ENCODE measurements at places on chromosomes 5 and 9.

GRCh38 chr9:21806644-21807043 is 4.2 kb downstream of the MTAP start:
- no peak for DNase-seq

GRCh38 chr9:124769549-124770358 is 1.4 kb downstream of the NR6A1 start:
- no peak for DNase-seq

DNA sequence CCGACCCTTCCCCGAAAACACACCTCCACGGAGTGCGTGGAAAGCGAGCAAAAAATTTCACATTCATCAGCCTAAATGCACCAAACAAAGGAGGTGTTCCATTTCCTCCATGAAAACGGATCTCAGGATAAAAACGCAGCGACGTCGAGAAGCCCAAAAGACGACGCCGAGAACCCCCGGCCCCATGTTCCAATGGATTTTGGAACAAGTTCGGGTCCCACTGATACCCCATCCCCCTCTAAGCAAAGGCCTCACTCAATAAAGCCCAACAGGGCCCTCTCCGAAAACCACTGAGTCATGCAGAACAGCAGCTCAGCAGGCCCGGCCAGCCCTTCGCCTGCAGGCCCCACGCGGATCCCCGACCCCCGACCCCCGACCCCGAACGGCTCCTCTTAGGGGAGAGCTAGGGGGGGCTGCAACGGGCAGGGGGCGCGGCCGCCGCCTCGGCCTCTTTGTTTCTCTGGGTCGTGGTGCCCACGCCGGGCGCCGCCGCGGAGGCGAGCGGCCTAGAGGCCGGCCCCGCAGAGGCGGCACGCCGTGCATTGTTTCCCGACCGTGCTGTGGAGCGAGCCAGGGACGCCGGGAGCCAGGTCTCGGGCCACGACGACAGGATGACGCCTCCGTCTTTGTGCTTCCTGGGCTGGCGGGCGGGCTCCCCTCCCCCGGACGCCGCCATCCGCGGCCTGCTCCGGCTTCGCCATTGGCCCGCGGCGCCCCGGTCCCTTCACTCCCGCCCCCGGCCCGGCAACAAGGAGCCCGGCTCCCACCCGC is 915 bp downstream of the ZFAND5 start:
- no peak for DNase-seq

DNA sequence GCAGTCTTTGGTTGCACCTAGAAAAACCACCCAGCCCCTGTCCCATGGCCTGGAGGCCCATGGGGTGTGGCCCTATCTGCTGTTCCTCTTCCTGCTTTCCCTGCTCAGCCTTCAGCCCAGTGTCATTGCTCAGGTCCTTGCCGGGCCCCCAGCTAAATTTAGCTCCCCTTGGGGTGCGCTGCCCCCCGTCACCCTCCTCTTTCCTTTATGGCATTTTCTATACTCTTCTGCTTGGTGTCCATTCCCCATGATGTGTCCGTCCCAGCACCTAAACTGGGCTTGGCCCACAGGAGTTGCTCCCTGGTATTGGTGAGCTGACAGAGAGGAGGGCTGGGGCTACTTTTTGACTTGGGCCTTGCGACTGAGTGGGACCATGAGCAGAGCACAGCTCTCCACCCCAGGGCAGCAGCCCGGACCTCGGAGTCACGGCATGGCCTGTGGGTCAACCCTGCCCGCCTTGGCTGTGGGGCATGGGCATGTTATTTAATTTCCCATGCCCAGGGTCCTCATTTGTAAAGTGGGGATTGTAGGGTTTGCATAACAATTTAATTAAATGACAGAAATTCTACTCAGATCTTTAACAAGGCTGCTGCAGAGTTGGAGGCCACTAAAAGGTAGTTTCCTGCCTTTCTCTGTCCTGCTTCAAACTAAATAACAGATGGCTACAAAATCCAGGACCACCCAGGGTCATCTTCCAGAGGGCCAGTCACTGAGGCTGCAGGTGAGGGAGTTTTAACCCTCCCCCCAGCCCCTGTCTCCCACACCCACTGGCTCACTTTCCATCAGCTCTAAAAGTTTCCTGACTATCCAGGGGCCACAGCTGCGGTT is 98.2 kb downstream of the DAP start:
- DNase-seq, result no peak

GRCh38 chr9:82554381-82554780 is 508.6 kb downstream of the RASEF start:
- DNase-seq, result no peak

DNA sequence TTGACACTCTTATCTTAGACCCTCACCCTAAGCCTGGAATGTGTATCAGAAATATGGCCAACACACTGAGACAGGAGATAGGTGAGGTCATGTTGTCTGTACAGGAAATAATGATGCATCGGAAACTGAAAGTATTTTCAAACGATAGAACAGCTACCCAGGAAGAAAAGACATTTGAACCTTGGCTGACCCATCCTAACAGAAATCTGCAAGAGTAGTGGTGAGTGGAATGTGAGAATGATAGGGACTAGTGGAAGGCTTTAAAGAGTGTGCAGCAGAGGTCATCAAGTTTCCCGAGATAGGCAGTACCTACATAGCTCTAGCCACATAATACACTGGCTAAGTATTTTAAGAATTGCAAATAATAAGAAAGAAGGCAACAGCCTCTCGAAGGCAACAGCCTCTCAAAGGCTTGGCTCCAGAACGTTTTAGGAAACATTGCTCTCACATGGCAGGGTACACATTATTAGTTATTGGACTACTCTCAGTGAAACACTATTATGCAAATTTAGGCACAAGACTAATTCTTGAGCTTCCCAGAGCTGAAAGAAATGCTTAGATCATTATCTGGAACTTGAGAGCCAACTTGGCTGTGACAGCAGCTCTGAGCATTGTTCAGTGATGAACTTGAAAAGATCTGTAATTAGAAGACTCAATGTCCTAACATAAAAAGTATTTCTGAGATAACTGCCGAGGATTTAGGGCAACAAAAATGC is 133.1 kb upstream of the FBXL7 start:
- no peak for DNase-seq

Measured in NCI-H1048 (cell line).